Thymus (tissue), 14 donors: ENCODE measurements at places on chromosomes 3 and 15. TPM values are rescaled to one million over a fixed set of nuclear protein-coding genes. Genes with fewer than 3 reads are reported as not detected.
A peak's percentile ranks its signal among the peaks of the same experiment; 100 is the strongest.

Gene SEMA3F
- total RNA-seq, result 4.4 TPM

GRCh38 chr3:150602426-150603152 is 532 bp upstream of the SELENOT start:
- DNase-seq, result no peak

Gene GAP43
- 0.42 TPM for total RNA-seq

GRCh38 chr3:144390786-144391185 is 419.2 kb downstream of the DIPK2A start:
- no peak for DNase-seq

- DNase-seq, result no peak
These were observed 567.2 kb upstream of the TBL1XR1 start for GRCh38 chr3:177764377-177764912.

GRCh38 chr3:72891053-72891855 is 3.4 kb downstream of the GXYLT2 start:
- no peak for DNase-seq

Gene LTK
- total RNA-seq, result 0.14 TPM

Gene C3orf85
- total RNA-seq, result not detected

- no peak for DNase-seq
These were observed 201.2 kb downstream of the RPLP1 start for GRCh38 chr15:69653846-69654245.

Gene PRR20G
- not detected for total RNA-seq

Gene SLC41A3
- total RNA-seq, result 31.3 TPM

GRCh38 chr3:39990532-39990931 is 181.1 kb downstream of the MYRIP start:
- peak; percentile 18 for DNase-seq

DNA sequence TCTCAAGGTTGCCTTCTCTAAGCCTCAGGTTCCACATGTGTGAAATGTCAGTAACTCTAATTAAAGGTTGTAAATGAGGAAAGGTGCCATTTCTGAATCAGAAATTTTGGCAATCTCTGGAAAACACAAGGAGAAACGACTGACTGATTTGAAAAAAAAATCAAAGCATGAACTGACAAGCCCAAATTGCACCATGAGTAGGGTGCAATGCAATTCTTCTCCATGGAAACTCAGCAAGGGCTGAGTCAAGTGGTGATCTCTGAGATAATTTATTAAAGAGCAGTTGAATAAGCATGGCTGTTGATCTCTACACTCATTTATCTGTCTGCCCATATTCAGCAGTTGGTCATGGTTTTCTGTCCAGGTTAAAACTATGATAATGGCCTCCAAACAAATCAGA is 201.6 kb upstream of the CMC1 start:
- DNase-seq, result no peak

Gene CYP1A1
- 0.09 TPM for total RNA-seq

GRCh38 chr3:146390957-146391356 is 78.4 kb downstream of the PLSCR2 start:
- DNase-seq, result no peak

GRCh38 chr3:108899530-108899929 is 54.1 kb downstream of the GUCA1C start:
- no peak for DNase-seq

DNA sequence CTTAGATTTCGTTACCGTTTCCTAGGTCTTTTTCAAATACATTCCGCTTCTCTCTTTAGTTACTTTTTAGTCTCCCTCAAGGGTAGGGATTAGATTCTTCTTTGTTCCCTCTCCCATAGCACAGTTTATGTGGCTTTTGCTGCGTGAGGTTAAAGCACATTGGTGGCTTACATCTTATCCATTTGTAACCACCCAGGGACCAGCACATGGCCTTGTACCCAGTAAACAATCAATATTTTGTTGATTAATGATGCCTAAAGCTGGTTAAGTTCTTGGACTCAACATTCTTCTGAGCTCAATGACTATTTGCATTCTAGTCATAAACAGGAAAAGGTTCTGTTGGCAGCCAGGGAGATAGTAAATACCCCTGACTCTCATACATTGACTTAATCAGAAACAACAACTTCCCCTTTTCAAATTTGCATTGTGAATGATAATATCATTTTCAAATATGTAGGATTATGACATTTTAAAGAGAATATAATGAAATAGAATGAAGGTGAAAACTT is 60.2 kb downstream of the CACNA1D start:
- no peak for DNase-seq

DNA sequence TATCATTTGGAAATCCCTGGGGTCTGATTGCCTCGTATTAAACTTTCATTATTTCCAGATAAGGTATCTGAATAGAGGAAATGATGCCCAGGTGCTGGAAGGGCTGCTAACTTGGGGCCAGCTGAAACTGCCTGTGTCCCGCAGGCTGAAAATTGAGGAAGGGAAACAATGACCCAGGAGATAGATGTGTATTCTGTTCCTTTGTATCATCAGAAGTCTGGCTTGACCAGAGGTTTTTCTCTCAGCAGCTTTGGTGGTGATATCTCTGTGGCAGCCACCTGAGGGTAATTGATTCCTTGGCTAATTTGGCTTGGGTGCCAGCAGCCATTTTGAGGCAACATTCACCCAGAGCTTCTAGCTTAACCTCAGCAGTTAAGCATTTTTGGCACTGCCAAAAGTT is 90.0 kb upstream of the STT3B start:
- DNase-seq, result no peak

Gene TIGIT
- 5.8 TPM for total RNA-seq

GRCh38 chr3:177134816-177135210 is 62.5 kb downstream of the TBL1XR1 start:
- DNase-seq, result no peak

Gene MST1R
- total RNA-seq, result 8.9 TPM

DNA sequence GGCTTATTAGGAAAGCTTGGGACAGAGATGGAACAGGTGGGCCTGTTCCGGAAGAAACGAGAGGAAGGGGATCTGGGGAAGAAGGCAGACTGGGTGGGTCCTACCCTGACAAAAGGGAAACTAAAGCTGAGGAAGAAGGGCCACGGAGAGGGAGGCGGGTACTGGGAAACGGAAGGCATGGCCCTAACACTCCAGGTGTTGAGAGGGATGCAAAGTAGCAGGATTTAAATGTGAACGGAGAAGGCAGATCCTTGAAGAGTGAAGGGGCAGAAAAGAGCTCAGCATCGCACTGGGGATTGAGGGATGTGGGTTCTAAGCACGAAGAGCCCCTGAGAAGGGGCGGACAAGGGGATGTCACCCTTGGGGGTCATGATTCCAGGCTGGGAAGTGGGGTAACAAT is 735 bp downstream of the STIMATE start:
- DNase-seq, result no peak

Gene CACNA2D3
- total RNA-seq, result 1.8 TPM

DNA sequence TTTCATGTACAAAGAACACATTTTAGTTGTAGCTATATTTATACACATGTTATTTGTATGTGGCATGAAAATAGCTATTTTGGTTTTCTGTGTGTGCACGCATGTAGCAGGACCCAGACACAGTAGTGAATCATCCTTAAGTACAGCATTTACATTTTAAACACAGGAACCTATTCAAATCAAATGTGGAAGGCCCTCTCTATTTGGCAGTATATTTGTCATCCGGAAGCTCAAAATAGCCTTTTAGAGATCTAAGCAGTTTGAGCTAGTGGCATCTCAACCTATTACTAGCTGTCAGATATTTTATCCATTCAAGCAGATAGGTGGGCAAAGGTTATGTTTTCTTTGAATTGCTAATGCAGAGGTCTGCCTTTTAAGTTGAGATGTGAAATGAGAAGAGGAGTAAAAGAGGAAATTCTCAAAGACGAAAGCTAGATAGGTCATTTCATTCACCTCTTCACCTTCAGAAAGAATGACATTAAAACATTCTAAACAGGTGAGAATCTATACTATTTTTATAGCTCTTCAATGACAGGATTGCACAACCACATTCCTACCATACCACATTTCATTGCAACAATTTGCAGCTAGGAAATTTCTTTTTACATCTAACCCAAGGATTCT is 46.3 kb upstream of the TIPARP start:
- no peak for DNase-seq

DNA sequence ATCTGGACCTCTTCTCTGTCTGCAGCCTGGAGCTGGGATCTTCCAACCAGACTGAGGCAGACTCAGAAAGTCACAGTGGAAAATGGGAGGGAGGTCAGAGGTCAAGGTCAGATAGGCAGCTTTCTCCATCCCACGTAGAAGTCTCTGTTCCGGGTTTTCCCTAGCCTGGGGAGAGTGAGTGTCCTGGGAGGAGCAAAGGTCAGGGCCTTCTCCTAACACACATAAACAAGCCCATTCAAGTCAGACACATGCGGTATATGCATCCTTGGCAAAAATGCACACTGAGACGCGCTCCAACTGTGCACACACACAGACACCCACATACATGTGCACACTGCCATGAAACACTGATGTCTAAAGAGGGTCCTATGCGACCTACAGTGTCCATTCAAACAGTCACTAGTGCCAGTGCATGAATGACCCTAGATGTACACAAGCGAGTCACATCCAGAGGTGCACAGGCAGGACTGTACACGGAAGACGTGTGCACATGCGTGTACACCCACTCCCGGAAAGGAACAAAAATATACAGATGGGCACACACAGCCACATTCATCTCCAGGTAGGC is 681 bp downstream of the TWF2 start:
- DNase-seq, result no peak

GRCh38 chr3:50530001-50530970 is 26.9 kb upstream of the CACNA2D2 start:
- DNase-seq, result no peak

DNA sequence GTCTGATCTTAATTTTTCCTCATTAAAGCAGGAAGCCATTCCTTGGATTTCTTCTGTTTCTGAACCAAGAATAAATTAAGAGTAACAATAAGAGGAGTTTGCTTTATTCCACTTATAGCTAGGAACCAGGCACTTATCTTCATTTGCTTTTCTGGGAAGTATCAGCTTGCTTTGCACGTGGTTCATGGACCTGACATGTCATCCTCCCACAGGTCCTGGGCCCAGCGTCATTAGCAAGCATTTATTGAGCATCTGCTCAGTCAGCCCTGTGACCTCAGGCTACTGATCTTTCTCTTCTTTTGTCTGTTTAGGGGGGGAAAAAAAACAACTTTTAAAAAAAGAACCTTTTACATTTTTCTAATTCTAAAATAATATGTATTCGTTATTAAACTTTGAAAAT is 34.7 kb upstream of the CRTC3 start:
- DNase-seq, result no peak

Gene TMEM158
- total RNA-seq, result 0.66 TPM

GRCh38 chr3:101806491-101806890 is 27.5 kb downstream of the NXPE3 start:
- DNase-seq, result no peak

Gene GRK7
- total RNA-seq, result not detected

DNA sequence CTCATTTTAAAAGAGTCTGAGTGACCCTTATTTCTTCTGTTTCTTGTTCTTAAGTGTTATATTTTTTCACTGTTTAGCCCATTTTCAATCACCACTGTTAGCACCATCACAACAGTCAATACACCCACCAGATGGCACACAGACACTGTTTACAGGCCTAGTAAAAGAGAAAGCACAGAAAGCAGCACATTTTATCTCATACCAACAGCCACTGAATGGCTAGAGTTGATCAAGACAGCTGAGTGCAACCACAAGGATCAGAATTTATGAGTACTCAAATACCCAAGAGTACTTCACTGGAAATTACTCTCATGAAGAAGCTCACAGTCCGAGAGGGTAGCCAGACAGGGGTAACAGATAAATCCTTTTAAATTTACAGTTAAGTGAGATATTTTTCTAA is 127.0 kb downstream of the TFDP2 start:
- peak; percentile 48 for DNase-seq

Gene CLDN16
- total RNA-seq, result 0.52 TPM

DNA sequence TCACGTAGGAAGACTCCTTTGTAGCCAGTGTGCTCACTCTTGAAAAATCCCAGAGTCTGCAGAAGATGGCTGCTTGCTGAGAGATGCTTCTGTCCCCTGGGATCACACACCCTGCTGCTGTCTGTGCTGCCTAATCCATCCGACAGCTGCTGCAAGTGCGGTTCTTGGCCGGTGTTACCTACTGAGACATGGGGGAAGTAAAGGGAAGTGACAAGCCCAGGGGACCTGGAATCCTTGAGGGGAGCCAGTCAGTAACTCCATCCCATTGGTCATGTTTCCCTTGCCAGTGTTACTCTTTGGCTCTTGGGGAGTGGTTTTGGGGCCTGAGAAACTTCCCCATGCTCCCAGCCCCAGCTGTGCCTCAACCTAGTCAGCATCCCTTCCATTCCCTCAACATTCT is 8.3 kb upstream of the CPNE9 start:
- DNase-seq, result no peak

DNA sequence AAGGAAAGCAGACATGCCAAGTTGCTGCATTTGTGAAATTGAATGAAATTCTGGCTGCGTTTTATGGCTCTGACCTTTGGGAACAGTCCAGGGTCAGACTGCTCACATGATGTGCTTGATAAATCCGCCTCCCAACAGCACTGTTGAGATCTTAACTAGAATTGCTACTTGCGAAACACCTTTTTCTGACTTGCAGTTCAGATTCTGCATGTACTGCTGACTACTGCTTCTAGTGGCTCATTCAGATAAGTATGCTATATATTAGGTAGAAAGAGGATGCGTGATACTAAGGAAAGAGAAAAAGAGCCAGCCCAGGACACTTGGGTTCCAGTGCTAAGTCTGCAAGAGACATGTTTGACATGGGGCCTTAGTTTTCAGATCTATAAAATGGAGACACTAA is 129.4 kb downstream of the LPP start:
- DNase-seq, result no peak

DNA sequence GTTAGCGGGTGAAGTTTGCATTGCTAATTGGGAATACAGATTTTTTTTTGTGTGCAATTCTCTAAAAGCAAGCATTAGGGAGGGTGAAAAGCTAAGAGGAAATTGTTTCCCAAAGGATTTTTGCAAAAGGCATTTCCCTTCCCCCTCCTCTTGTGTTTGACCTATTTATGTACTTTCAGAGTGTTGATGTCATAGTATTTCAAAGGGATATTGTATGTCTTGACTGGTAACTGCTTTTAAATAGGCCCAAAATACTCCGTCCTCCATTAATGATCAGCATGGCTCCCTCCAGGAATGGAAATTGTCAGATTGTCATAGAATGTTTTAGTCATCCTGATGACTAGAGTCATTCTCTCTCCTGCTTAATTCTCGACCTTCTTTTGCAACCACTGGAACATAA is 32.4 kb downstream of the TRIM71 start:
- DNase-seq, result no peak

DNA sequence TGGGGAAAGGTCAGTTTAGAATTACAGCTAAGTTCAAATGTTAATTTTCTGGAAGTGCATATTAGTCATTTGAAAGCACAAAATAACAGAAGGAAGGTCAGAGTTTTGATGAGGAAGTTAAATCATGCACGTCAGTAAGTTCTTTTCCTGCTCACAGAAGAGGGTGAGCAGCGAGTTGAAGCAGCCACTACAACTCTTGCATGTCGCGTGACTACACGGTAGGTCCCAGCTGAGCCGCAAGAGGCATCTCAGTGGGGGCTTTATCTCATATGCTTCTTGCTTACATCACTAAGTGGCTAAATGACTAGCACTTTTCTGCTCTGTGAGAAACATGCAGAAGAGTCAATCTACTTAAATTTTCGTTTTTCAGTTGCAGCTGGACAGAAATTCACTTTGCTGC is 21.3 kb upstream of the SEC62 start:
- DNase-seq, result peak; percentile 58
